Renal pelvis (tissue), 12 donors: ENCODE measurements at places on chromosomes 4 and X. TPM values are rescaled to one million over a fixed set of nuclear protein-coding genes. Genes with fewer than 3 reads are reported as not detected.

- no peak for DNase-seq
These were observed 41.7 kb downstream of the LIN54 start for GRCh38 chr4:82968972-82969371.

DNA sequence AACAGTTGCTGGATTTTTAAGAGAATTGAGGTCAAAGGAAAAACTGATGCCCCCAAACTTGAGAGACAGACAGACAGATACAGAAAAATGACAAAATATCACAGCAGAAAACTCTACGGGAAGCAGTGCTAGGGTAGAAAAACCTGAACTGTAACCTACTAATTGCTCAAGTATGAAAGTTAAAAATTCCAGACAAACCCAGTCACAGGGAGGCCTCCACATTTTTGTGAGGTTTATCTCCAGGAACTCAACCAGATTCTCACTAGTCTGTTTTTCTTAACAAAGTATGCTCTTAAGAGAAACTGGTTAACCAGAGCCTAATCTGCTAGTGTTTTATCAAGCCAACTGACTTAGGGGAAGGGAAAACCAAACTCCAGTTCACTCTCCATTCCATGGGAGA is 19.9 kb upstream of the PPP3CA start:
- no peak for DNase-seq

GRCh38 chr4:107799669-107800450 is 24.9 kb upstream of the SGMS2 start:
- DNase-seq, result no peak

The BEND4 gene
- polyA plus RNA-seq, result 0.95 TPM

DNA sequence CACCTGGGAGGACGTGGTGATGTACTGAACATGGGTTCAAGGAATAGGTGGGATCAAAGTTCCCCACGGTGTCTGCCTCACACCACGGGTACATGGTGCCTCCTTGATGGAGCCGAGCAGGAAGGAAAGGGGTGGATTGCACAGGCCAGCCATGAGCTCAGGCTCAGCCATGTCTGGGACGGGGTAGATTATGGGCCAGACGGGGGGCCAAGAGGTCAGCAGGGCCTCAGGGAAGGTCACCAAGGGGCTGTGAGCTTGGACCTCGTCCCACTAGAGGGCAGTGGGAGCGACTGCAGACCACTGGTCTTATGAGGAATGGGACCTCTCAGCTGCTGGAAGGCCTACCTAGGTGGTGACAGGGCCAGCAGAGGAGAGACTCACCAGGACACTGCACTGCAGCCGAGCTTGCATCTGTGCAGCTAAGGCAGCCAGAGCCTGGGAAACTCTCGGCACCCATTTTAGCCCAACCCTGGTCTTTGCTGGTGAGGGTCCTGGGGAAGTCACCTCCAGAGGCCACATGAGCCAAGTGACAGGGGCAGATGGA is 38.4 kb downstream of the JAKMIP1 start:
- DNase-seq, result no peak

The NDUFC1 gene
- polyA plus RNA-seq, result 90.0 TPM
